Occipital lobe (tissue), 3 donors: ENCODE measurements at places on chromosomes 2 and 18.

GRCh38 chr18:47737956-47738355 is 192.5 kb downstream of the SMAD2 start:
- no peak for DNase-seq

DNA sequence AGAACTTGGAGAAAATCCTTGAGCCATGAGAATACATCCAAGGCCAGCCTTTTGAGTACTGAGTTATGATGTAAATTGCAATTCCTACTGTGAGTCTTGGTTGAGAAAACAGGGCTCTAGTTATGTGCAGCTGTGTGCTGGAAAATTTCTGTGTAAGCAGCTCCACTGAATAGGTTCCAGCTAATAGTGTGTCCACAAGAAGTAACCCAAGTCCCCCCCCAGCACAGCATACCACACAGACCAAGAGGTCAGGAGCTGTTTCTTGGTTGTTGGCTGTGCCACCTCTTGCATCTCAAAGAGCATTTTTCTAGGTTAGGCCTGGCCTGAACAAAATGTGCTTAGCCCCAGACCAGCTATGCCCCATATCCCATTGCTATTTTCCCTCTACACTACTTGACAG is 36.8 kb upstream of the APCDD1 start:
- DNase-seq, result no peak

DNA sequence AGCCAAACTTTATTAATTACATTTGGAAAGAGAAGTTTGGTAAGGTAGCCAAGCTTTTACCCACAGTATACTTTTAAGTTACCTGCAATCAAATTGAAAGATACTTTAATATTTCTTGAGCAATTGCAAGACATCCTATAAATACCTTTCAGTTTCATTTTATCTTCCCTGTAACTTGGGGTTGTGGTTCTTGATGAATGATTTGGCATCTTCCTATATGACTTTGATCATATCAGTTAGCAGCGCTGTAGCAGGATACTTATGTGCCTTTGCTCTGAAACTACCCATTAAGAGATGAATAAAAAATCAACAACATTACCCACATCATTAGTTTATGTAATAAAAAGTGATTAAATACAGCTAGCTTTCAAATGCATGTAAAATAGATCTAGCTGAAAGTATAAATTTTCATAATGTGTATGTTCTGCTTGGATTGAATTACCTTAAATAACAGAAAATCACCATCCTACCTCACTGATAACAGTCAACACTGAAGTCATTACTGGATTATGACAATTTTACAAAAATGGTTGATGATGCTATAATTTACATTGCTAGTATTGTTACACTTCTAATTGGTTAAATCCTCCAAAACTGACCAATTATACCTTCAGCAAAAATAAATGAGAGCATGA is 50.4 kb downstream of the MMADHC start:
- DNase-seq, result no peak

DNA sequence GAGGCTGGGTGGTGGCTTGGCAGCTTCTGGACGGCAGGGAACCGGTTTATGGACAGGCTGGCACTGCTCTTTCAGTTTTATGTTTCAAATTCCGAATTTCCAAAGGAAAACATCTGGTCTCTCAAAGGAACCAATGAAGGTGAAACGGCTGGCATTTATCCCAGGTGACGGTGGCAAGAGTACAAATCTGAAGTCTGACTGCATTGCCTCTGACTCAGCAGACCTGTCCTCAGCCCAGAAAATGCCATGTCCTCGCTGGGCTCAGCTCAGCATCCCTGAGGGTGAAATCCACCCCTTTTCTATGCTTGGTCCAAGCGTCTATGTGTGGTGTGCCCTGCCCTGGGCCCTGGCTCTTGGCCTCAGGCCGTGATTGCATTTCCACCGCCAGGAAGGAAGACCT is 38.1 kb downstream of the NAPG start:
- DNase-seq, result peak; percentile 51

GRCh38 chr2:67532387-67532786 is 135.3 kb downstream of the ETAA1 start:
- no peak for DNase-seq

DNA sequence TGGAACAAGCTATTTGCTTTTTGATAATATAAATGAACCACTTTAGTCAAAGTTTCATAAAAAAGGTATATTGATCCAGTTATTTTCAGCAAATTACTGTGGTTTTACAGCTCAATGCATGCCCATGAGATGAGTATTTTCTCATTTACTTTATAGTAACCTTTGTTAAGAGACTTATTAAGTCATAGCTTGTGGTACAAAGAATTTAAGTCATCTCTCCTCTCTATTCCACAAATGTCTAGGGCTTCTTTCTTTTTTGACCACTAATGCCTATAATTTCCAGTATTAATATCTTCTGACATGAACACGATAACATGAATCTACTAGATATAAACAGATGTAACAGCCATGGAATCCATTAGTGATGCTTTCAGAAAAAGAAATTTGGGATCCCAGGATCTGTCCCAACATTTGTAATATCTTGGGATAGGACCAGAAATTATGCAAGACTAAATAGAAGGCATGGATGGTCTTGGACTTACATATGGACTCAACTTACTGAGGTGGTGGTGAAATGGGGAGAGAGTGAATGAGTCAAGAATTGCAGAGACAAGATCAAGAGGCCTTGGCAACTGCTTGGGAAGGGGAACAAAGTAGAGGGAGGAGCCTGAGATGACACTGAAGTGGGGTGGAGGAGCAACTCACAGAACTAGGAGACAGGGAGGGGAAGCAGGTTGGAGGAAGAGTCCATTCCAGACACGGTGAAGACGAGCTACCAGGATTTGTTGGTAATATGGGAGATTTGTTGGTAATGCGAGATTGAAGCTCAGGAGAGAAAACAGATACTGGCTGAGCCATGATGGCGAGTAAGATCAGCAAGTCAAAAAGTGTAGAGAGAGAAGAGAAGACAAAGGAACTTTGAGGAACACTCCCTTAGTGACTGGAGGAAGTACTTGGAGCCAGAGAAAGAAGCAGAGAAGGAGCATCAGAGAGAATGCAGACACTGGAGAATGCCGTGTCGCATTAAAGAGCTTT is 42.4 kb upstream of the KDM3A start:
- DNase-seq, result no peak

DNA sequence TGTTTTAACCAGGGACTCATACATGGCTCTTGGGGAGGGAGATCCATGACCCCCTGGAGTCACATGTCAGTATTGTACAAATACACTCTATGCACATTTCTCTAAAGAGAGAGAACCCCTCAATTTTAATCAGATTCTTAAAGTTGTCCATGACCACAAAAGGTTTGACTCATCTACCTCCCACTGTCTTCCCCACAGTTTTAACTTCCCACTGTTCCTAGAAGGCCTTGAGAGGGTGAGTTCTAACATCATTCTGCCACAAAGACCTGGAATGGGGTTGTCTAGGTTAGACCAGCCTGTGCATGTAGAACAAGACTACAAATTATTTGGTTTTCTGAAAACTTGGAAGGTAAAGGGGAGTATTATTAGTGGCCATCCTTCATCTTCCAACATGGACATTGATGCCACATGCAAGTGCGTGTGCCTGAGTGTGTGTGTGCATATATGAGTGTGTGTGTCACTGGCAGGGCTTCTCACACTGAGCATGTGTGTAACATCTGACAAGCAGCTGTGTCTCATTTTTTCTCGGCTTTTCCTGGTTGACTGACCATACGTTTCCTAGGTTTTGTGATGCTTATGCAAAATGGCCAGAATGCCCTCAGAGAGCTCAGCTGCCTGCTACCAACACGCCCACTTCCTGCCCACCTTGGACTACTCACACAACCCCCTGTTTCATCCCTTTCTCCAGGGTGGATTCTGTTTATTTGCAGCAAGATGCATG is 94.6 kb upstream of the LGALSL start:
- DNase-seq, result no peak

- peak; percentile 36 for DNase-seq
These were observed 252.6 kb downstream of the AGAP1 start for GRCh38 chr2:235746257-235746934.

DNA sequence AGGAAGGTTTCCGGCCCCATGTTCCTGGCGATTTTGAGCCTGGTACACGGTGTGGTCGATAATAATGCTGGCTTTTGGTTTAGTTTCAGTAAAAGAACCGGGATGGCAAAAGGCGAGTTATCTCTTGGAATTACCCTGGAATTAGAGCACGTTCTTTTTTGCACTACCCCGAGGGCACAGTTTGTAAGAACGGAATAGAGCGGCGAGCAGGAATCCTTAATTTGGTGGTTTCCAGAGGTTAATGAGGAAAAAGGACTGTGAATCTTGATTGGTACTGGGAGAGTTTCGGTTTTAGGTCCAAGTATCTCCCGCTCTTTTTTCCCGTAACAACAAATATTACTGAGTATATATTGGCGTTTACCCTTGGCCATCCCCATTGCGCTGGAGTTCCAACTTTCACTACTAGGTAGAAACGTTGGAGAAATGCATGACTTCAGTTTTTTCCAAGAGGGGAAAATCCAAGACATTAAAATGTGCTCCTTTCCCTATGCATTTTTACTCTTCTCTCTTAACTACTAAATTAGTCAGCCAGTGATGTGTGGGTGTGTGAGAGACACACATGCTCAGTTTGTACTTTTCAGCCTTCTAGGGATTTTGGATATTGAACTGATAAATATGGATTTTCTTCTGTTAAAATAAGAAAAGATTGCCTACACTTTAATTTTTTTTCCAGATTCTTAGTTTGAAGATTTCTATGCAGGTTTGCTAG is 160.8 kb downstream of the AGPS start:
- no peak for DNase-seq

DNA sequence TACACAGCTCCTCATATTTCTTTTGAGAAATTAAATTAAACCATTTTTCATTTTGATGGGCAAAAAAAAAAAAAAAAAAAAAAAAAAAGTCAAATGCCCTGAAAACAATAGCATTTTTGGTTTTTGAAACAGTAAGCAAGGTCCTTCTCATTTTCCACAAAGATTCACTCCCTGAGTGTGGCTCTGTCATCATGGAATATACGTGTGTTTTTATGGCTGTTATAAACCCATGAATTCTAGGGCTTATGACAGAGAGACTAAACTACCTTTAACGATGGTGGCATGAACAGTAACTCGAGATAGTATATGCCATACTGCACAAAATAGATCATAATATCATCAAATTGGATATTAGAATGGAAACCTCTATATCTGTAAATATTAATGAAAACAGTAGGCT is 179.2 kb upstream of the ZNF521 start:
- no peak for DNase-seq
